ENCODE measurements at places on chromosomes 7 and 10. TPM values are rescaled to one million over a fixed set of nuclear protein-coding genes. Genes with fewer than 3 reads are reported as not detected.

- no peak for ATAC-seq
Observed at GRCh38 chr7:84492098-84493034, 297.8 kb upstream of the SEMA3A start.

DNA sequence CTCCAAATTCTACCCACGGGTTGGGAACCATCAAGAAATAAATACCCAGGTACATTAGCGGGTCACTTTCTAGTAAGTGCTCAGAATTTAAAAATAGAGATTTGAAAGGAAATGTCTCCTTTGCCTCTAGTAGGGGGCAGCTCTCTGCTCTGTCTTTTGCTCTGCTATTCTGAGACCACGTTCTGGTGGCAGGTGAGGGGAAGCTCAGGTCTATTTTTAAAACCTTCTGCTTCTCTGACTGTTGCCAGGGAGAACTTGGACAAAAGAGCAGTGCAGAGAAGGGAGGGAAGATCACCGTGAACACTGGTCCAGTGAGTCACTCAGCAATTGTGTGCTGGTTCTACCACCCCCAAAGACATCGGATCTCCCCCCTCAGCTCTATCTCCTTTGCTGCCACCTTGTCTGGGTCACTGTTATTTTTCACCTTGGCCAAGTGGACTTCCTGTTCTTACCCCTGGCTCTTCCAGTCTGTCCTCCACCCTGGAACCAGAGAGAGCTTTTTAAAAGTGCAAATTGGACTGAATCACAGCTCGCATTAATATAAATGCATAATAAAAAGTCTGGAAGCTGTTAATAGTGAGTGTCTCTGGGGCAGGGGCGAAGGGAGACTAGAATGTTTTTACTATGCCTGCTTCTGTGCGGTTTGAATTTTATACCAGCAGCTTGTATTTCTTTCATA is 72.4 kb upstream of the LOXL4 start:
- no peak for ATAC-seq

DNA sequence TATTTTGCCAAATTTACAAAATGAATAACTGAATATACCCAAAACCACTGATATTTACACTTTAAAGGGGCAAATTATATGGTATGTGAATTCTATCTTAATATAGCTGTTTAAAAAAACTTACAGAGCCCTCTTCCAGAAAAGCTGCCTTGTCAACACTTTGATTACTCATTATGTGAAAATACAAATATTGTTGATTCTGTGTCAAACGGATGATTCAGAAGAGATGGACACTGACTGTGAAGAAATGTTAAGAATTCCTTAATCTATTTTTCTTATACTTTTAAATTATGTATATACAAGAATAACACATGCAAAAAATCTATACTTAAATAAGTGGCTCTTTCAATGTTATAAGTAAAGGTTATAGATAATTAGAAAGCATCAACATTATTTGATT is 41.5 kb downstream of the SMURF1 start:
- ATAC-seq, result peak; percentile 22

DNA sequence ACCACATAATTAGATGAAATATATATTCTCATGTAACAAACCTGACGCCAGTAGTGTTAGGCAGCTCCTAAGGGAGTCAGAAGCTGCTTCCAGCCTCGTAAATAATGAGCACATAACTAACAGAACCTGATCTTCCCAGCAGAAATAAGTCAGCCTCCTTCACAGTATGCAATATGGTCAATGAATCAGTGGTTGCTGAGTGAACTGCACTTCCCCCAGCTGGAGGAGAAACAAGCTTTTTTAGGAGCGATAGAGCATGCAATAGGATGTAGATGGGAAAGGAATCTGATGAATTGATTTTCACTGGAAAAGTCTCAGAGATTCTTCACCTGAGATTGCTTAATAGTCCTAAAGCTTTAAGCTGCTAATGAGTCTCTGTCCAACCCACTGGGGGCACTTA is 337.2 kb upstream of the LRGUK start:
- ATAC-seq, result no peak

DNA sequence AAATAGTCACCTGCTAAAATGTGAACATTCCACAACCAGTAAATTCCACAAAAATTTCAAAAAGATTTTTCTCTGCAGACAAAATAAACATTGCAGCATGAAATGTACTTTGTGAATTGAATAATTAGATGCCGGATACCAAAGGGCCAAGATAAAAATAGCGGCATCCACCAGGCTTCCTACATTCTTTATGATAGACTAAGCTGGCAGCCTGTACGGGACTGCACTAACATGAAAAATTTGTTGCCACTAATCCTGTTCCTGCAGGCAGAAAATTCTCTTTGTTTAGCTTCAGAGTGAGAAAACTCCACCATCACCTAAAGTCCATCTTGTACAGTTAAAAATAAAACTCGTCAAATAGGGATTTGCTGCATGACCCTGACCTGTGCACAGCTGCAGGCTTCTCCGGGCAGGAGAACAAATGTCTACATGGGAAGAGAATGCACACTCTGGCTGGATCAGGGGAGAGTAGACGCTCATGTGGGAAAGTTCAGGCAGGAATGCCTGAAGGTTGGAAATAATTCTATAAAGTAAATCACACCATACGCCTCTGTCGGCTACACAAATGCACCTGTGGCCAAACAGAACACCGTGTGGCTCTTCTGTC is 15.6 kb upstream of the ADO start:
- no peak for ATAC-seq

DNA sequence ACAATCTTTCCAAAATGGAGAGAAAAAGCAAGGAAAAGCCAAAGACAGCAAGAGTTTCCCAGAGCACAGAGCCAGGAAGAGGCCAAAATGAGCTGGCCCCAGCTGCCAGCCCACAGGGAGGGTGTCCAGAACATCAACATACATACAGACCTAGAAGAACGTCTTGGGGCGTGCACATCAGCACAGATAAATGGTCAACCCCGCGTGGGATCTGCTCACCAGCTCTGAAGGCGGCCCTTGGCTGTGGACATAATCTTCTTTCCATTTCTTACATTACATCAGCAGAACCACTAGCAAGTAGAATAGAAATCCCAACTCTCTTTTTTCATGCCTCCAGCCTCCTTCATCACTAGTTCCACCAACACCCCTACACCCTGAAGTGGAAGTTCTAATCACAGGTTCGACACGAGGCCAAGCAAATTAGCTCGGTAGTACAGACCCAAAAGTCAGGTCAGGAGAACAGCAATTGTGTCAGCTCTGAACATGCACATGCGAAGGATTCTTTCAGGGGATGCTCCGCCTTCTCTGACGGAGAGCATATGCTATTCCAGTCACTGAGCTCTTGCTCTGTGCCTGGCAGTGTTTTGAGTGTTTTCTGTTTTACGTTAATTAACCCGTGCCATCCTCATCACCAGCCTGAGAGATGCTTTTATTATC is 16.4 kb downstream of the SH3PXD2A start:
- no peak for ATAC-seq

GRCh38 chr7:37388811-37389210 is 59.9 kb downstream of the ELMO1 start:
- no peak for ATAC-seq

DNA sequence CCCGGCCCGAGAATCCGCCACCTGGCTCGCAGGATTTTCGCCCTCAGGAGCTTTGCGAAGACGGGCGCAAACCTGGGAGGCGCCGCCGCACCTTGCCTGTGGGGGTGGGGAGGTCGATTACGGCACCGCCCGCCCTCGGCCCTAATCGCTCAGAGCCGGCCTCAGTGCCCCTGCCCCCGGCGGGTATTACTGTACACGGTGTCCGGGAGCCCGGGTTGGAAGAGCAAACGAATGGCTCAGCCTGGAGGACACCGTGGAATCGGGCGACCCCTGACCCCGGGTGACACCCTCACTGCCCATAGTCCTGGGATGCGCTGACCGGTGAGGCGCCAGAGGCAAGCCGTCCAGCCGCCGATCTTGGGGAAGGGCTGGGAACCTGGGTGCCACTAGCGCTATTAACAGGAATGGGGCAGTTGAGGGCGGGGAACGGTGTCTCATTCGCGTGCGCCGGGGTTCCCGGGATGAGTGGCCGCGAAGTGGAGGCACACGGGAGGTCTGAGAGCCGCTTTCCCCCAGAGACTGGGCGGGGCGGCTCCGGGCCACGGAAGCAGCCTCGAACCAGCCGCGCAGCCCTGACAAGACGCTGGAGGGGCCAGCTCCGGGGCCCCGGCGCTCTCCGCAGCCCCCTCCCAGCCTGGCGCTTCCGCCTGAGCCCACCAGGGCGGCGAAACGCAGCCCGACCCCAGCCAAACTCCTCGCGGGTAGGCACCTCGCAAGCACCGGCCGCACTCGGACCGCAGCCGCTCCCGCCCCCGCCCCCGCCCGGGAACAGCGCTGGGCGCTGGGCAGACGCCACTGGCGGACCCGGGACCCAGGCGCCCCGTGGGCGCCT is 167.5 kb downstream of the NRF1 start:
- ATAC-seq, result peak; percentile 5

DNA sequence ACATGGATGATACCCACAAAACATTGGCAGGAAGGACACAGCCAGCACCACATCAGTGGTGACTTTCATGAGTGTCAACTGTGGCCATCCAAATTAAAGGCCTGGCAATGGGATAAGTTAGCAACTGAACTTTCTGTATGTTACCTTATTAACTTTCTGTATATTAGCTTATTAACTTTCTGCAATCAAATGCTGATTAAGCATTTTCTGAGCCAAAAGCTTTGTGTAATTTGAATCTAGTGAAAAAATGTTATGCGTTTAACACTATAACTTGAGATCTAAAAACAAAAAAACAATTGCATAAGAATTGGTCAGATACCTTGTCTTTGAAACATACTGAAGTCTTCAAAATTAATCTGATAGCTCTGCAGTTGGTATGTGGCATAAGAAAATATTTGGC is 159.3 kb downstream of the ZNF33B start:
- no peak for ATAC-seq

- no peak for ATAC-seq
Observed at GRCh38 chr10:132438091-132439024, 41.4 kb downstream of the PWWP2B start.

GRCh38 chr10:44571701-44572100 is 186.8 kb upstream of the CXCL12 start:
- ATAC-seq, result no peak

DNA sequence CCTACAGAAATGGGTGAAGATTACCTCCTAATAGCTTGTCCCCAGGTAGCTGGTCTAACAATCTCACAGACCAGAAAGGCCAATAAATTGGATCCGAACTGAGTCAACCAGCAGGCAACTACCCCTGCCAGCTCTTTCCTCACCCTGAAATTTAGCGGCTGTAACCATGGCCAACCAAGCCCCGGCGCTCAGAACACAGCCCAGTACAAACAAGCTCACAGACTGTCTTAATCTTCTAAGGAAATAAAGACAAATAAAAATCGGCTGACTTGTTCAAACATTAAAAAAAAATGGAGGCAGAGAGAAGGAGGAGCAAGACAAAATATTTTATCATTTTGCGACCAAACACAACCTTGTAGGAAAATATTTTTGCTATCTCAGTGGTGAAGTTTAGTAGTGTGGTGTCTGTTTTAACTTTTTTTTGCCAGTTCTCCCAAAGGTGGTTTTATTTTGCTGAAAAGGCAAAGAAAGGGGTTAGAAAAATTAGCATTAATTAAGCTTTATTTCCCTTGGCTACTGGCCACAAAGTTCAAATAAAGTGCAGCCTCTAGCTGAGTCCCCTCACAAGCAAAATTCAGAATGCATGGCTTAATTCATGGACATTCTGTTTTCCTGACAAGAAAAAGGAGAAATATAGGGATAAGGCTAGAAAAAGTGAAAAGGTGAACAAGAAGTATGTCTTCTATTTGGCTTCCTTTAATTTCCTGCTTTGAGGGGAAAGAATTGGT is 313.0 kb upstream of the NPVF start:
- no peak for ATAC-seq

DNA sequence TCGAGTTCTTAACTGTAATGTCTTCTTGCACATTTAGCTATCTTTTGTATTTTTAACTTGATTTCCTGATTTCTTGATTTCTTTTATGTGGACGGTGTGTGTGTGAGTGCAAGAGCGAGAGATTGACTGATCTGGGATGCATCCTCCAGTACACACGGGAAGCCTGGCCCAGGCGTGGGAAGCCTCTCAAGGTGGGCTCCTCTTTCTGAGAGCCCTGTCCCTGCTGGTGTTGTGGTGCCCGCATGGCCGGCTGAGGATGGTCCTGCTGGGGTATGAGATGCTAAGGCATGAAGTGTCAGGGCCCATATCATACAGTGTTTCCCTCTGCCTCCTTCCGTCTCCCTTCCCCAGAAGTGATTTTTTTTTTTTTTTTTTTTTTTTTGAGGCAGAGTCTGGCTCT is 130.8 kb upstream of the TCERG1L start:
- no peak for ATAC-seq

DNA sequence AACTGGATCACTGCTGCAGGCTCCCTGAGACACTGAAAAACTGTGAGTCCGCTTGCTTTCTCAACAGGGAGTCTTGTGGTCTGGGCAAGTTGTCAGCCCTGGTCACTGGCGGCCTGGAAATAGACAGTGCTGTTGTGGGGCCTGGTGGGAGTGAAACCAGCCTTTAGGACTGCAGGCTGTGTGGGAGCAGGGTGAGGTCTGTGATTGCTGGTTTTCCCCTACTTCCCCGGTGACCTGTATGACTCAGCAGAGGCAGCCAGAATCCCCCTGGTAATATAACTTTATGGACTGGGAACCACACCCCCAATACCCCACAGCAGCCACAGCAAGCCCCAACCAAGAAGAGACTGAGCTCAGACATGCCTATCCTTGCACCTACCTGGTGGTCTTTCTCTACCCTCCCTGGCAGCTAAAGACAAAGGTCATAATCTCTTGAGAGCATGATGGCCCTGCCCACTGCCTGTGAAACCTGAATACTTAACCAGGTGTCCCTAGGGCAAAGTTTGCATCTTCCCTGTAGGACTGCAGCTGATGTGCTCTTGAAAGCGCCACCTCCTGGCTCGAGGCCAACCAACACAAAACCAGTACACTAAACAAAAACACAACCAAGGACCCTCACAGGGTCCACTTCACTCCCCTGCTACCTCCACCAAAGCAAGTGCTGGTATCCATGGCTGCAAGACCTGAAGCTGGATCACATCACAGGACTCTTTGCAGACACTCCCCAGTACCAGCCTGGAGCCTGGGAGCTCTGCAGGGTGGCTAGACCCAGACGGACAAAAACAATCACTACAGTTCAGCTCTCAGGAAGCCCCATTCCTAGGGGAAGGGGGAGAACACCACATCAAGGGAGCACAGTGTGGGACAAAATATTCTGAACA is 7.2 kb upstream of the ADAM22 start:
- ATAC-seq, result peak; percentile 76

- peak; percentile 75 for ATAC-seq
Observed at GRCh38 chr10:6409971-6410643, 170.0 kb downstream of the PRKCQ start.

- ATAC-seq, result no peak
Observed at GRCh38 chr7:68840991-68841390, 757.3 kb upstream of the AUTS2 start.

GRCh38 chr7:47357863-47358262 is 224.0 kb downstream of the TNS3 start:
- no peak for ATAC-seq

The CFAP46 gene
- not detected for total RNA-seq

The CTTNBP2 gene
- not detected for total RNA-seq

The VWA2 gene
- total RNA-seq, result not detected

The FAM20C gene
- total RNA-seq, result 0.19 TPM

The MOGAT3 gene
- total RNA-seq, result not detected

The RBM20 gene
- 0.16 TPM for total RNA-seq

The GOLGA7B gene
- total RNA-seq, result 8.2 TPM

The ANXA8L1 gene
- not detected for total RNA-seq

The CACNB2 gene
- total RNA-seq, result not detected
